ENCODE measurements at places on chromosomes 2 and 18. TPM values are rescaled to one million over a fixed set of nuclear protein-coding genes. Genes with fewer than 3 reads are reported as not detected.

DNA sequence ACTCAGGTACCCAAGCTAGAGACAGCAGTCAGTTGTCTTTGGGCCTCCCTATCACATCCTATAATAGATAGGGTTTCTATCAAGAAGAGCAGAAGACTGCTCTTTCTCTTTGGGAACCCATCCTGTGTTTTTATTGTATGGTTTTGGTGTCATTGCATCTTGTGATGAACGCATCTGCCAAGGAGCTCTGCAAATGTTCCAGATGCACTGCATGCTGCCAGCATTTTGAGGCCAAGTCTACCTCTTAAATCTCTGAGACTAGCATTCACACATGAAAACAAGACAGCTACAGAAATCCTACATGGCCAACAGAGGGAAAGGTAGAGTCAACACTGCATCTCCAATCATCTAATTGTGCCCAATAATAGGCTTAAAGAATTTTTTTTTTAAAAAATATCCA is 14.0 kb downstream of the SEMA4F start:
- DNase-seq, result no peak

GRCh38 chr2:219426068-219426443 is 7.9 kb downstream of the DES start:
- DNase-seq, result no peak

- no peak for DNase-seq
These were observed 41.5 kb downstream of the PRELID3A start for GRCh38 chr18:12449051-12449785.

DNA sequence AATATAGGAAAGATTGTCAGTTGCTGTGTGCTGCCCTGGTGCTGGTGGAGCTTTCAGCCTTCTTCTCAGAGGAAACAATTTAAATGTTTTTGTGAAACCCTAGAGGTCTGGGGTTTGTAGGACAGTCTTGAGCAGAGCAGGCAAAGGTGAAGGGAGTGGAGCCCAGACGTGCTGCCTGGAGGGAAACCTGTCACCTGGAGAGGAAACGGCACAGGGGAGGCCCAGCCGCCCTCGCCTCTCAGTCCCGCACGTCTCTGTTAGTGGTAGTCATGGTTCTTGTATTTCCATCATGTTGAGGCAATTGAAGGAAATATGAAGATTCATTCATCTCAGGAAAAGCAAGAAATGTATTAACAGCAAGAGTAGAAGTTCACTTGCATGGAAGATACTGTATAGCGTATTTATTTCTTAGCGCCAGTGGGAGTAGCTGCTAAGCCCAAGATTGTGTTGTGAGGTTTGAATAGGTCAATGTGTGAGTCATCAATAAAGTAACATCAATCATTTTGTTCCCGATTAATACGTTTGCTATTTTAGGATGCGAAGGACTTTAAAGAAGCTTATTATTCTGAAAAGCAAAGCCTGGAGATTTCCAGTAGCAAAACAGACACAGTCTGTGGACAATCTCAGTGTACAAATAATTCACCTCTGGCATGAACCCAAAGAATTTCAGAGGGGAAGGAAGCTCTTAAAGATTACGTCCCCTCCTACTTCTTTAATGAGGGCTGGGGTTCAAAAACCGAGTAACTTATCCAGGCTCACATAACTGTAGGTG is 70.4 kb downstream of the LRRFIP1 start:
- no peak for DNase-seq

DNA sequence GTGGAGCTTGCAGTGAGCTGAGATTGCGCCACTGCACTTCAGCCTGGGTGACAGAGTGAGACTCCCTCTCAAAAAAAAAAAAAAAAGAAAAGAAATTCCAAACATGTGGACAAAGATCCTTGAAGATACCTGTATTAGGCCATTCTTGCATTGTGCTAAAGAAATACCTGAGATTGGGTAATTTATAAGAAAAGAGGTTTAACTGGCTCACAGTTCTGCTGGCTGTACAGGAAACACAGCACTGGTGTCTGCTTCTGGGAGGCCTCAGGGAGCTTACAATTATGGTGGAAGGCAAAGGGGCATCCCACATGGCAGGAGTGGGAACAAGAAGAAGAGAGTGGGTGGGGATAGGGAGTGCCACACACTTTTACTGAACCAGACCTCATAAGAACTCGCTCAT is 140.1 kb downstream of the SS18 start:
- no peak for DNase-seq

Gene WDR35
- 7.3 TPM for total RNA-seq

Gene SCG2
- 0.25 TPM for total RNA-seq

Gene VIT
- total RNA-seq, result not detected
